DMS53 (cell line): ENCODE measurements at places on chromosomes 3 and 15.

- no peak for DNase-seq
Measured at GRCh38 chr3:191961022-191961421, 500.1 kb downstream of the PYDC2 start.

- no peak for DNase-seq
Measured at GRCh38 chr3:138254216-138254615, 67.1 kb downstream of the ARMC8 start.

DNA sequence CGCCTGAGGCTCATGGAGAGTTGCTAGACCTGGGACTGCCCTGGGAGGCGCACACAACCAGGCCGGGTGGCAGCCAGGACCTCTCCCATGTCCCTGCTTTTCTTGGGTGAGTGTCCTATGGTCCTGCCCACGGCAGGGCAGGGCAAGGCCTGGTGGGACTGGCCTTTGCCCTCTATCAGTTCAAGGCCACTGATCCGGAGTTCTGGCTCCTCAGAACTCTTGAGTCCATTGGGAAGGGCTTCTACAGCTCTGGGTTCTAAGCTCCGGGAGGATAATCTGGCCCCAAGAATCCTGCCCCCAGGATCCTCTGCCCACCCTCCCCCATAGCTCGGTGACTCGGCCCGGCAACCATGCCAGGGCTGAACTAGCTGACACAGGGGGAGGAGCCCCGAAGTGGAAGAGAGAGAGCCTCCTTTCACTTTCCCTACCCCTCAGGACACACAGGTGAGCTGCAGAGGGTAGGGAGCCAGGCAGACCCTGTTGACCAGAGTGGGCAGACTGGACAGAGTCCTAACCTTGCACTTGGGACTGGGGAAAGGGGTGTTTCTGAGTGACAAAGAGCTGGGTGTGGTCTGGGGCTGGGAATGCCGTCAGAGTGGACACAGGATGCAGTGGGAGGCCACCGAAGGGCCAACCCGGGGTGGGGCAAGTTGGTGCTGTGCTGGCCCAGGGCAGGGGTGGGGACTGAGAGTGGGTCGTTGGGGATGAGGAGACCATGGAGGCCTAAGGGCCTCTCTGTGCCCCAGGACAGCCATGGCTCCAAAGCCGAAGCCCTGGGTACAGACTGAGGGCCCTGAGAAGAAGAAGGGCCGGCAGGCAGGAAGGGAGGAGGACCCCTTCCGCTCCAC lies 664 bp downstream of the PARP3 start:
- peak; percentile 46 for DNase-seq

DNA sequence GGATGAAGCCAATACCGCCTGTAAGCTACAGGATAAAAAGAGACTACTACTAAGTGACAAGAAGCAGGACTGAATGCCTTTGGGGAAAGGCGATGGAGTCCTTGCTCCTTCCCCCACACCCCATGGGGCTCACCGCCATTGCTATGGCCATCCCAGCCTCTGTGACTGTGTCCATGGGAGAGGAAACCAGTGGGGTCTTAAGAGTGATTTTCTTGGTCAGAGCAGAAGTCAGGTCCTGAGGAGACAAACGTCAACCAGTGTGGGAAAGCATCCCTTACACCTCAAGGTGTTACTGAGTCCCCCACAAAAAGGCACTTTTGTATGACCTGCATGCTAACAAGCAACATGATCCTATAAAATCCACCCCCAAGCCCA lies 913 bp downstream of the IMPDH2 start:
- DNase-seq = no peak
